ENCODE measurements at places on chromosomes 7 and 10.
A peak's percentile ranks its signal among the peaks of the same experiment; 100 is the strongest.

- peak; percentile 38 for DNase-seq
These were observed at the start of gene ZNF32 for GRCh38 chr10:43648398-43649184. ZNF32 (minus strand) TSS chr10:43648881; CDS start chr10:43646133, 2,748 bp downstream.

DNA sequence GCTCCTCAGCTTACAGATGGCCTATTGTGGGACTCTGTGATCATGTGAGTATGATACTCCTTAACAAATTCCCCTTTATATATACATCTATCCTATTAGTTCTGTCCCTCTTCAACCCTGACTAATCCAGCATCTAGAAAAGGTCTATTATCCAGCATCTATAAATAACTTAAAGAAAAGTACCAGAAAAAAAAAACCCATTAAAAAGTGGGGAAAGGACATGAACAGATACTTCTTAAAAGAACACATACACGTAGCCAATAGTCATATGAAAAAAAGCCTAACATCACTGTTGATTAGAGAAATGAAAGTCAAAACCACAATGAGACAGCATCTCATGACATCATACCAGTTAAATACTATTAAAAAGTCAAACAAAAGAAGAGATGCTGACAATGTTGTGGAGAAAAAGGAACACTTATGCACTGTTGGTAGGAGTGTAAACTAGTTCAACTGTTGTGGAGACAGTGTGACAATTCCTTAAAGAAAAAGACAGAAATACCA lies 549.5 kb upstream of the GRM3 start:
- no peak for DNase-seq

GRCh38 chr10:34364253-34365037 lies 450.7 kb downstream of the PARD3 start:
- DNase-seq = no peak

DNA sequence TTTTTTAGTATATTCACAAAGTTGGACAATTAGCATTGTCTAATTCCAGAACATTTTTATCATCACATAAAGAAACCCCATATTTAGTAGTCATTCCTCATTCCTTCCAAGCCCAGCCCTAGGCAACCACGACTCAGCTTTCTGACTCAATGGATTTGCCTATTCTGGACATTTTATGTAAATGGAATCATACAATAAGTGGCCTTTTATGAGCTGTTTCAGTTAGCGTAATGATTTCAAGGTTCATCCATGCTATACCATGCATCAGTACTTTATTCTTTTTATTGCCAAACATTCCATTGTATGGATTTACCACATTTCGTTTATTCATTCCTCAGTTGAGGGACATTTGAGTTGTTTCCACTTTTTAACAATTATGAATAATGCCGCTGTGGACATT lies 249.2 kb downstream of the DYNC1I1 start:
- DNase-seq = no peak

DNA sequence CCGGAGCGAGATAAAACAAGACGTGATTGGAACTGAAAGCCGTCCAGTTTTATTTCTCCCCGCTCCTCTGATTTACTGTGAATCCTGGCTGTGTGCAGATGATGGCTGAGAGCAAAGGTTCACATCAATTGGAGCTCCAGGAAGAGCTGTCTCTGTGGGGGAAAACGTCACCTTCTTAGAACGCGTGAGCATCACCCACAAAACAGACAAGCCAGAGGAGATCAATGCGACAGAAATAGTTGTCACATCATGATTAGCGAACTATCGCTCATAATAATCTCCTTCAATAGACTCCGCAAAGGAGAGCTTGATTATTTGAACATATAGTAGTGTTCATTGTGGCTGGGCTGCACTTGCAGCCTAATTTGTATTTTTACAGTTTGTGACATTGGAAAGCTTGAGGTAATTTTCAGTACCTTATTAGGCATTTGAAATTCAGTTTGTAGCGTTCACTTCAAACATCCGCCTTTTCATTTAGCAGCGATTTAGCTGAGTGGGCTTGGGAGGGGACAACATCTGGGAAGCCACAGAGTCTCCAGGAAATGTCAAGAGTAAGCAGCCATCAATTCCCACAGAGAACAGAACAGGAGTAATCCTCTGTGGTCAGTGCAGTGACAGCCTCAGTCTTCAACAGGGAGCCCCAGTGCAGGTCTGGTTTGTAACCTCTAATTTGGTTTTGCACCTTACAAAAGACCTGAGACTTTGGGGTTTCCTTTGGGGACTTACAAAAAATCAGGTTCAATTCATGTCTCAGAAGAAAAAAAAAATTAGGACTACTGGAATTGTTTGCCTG lies 276.8 kb upstream of the PFKP start:
- DNase-seq = no peak

DNA sequence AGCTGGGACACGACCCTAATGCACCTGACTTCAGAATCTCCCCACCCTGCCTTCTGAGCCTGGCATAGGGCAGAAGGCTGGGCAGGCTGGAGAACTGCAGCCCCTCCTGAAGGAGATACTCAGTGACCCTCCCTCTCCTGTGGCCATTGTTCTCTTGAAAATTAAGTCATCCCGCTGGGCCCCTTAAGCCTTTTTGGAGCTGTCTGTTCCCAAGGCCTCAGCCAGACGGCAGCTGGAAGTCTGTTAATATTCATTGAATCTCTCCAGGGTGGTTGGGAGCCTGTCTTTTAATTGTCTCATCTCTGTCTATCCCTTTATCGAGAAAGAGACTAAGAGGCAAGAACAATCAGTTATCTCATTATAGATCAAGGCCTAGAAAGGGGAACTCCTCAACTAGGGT lies 118.1 kb upstream of the PCBD1 start:
- no peak for DNase-seq

GRCh38 chr10:114544045-114544659 lies 113.9 kb downstream of the ABLIM1 start:
- DNase-seq = no peak

DNA sequence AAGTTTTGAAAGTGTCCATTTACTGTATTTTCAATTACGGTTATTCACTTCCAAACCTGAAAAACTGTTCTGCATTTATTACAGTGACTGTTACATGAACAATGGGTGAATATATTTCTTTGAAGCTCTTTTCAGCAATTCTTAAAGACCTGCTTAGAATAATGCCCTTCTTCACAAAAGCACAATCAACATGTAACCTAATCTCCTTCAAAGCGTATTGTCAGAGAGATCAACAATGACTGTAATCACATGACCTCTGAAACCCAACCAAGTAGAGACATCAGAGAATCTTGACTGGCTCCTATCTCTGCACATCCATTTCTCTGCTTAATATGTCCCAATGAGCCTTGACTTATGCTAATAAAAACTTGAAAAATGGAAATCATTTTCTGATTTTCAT lies 126.7 kb downstream of the NRCAM start:
- DNase-seq = no peak

DNA sequence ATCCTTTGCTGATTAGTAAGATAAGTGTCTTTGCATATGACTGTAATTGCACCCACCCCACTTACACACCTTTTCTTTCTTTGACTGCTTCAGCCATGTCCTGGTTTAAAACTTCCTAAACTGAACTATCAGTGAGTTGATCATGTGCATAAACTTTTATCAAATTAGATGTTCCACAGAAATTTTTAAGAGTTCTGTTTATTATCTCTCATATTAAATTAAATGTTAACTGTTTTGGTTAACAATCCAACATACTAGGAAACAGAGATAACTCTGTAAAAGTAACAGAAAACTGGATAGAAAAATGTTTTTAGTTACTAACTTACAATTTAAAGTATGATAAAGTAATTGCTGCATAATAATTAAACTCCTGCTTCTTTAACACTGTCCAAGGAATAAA lies 959.6 kb upstream of the LRRN3 start:
- DNase-seq = no peak

DNA sequence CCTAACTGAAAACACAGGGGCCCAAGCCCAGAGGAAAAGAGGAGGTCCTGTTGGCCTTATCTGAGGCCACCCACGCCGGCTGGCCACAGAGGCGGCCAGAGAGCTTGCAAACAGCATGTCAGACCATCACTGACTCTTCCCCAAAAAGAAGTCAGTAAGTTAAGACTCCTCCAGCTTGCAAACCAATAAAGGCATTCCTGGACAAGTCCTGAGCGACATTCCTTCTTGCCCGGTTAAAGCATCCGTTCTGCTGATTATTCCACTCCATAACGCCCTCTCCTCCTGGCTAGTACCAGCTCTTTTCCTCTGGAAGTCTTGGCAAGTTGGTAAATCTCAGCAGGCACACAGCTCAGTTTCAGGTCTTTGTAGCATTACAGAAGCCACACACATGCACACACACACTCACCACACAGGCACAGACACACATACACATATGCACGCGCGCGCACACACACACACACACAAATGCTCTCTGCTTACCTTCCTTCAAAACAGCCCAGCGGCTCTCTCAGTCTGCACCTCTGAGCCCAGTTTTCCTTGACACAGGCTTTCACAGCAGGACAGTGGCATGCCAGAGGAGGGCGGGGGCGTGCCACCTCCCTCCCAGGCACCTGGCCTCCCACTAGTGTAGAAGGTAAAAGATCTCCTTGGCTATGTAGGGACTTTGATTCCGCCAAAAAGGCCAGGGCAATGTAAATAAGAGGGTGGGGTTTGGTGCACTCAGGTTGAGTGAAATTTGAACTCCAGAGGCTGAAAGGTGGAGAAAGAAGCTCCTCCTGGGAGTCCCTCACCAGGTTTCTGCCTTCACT lies 201.4 kb downstream of the TNS3 start:
- peak; percentile 27 for DNase-seq

- peak; percentile 88 for DNase-seq
These were observed 2.4 kb upstream of the INHBA start for GRCh38 chr7:41705109-41705901.

- no peak for DNase-seq
These were observed 282.0 kb downstream of the SEC23IP start for GRCh38 chr10:120174491-120174890.

DNA sequence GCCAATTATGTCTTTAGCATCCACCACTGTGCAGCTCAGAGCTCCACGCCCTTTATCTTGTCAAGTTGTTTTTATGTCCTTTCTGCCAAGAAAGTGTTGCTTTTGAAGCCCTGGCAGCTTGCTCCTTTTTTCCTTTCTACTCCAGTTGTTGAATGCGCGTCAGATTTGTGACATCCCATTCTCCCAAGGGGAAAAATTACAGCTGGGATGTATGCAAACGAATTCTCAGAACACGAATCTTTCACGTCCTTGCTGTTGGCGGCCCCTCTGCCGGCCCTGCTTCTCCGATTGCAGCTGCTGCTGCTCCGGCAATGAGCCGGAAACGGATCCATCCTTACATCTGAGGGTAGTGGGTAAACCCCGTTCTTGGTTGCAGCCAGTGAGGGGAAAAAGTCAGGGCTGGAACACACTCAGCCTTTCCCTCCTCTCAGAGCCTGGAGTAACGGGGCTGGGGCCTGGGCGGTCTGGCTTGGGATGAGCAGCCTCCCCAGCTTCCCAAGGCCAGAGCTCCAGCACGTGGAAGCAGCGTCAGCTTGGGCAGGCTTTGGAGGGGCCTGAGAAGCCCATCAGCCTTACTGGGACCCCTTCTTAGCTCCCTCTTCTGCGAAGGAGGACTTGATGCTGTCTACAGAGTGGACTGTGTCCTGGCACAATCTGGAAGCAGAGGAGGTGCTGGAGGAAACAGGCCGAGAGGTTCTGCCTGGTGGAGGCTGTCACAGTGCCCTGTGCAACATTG lies 79.0 kb upstream of the CHST15 start:
- no peak for DNase-seq

DNA sequence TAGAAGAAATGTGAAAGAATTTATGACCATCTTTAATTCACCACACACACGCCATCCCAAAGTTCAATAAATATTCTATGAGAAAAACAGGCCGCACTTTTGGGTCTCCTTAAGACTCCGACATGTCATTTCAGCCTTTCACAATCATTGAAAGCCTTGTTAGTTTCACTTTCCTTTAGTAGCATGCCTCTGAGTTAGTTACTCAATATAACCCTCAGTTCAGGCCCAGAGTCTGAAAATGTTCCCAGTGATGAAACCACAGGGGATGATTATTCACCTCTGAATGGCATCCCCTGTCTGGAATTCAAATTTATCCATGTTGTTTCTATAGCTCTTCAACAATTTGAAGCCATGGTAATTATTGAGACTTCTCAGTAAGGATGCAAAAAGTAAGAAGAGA lies 278.1 kb upstream of the NRP1 start:
- DNase-seq = peak; percentile 1

- no peak for DNase-seq
These were observed 52.7 kb downstream of the SRPK2 start for GRCh38 chr7:105336009-105336408.

DNA sequence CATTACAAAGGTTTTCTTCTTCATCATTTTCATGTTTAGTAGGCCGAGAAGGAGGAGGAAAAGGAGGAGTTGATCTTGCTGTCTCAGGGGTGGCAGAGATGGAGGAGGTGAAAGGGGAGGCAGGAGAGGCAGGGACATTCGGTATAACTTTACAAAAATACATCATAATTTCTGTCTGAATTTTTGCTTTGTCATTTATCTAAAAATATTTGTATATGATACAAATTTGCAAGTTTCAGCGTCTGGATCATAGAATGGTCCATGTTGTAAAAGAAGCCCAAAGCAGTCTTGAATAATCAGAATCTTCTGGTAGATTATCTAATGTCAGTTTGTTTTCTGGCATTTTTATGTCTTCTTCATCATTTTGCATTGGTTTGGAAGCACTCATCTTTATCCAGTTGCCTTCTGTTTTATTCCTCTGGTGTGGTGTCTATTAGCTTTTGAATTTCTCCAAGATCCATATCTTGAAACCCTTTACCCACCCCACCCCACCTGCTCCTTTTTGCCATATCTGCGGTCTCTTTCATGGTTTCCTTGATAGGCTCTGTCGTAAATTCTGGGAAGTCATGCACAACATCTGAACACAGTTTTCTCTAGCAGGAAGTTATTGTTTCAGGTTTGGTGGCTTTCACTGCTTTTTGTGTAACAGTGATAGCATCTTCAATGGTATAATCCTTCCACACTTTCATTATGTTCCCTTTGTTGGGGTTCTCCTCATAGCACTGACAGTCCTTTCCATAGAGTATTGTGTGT lies 95.0 kb downstream of the ST7 start:
- no peak for DNase-seq

GRCh38 chr10:101495324-101495925 lies 92.6 kb downstream of the POLL start:
- no peak for DNase-seq

GRCh38 chr10:17676919-17677318 lies 33.0 kb downstream of the STAM start:
- DNase-seq = no peak

- DNase-seq = no peak
These were observed 1.1 kb upstream of the ACTR3C start for GRCh38 chr7:150324373-150324961.

DNA sequence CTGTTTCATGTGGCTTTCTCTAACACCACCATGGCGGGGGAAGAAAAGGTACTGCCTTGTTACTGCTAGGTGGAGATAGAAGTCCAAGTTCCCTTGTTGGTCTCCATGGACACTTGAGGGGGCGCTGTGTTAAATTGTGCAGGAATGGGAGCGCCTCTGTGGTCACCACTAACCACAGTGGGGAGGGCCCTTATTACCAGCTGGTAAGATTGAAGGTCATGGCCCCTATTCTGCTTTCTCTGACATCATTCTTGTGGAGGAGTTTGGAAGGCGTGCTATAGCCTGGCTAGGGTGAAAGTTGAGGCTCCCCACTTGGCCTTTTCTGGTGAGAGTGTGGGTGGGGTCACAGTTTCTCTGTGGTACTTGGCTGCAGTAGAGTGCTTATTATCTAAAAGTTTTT lies 14.9 kb upstream of the MXI1 start:
- no peak for DNase-seq

DNA sequence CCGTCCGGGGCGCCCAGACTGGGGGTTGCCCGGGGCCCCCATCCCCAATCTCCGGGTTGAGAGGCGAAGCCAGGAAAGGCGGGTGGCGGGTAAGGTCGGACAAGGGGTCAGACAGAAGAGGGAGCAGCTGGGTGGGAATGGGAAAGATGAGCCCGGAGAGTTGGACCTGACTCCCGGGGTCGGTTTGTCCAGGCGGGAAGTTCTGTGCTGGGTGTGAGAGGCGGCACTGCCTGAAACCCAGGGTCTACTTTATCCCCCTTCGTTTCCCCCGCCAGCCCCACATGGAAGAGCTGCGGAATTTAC lies 675 bp downstream of the SLC4A2 start:
- no peak for DNase-seq

All from AG04450 (cell line).